ENCODE measurements at places on chromosomes 5 and 9.

DNA sequence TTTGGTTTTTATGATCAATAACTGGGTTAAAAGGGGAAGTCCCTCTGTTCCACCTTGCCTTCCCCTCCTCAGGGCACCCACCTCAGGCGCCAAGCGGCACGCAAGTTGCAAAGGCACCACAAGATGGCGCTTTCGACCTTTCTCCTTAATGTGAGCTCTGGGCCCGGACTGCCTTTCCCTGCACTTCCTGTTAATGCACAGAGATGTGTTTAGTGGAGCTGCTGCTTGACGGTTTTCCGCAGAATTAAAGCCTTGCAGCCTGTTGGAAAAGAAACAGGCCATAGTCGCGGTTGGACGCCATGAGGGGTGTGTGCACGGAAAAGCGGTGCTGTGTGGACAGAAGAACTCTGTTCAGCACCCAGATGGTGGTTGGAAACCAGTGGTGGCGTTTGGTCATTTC, 17.9 kb downstream of the CXCL14 start:
- peak; percentile 17 for DNase-seq

DNA sequence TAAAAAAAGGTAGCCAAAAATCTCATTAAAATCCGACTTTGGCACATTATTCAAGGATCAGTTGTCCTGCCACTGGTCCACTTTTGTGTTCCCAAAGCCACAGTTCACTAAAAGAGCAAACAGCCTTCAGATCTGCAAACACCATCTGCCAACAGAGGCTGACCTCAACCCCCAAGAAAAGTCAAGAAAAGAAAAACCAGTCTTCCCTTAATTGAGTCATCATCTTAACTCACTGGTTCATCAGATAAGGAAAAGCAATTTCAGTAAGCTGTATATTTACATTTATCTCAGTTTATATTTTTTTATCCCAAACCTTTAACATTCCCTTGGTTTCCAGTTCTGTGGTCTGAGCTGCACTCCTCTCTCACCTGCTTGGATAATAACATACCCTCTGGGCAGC, 21.2 kb downstream of the RASEF start:
- no peak for DNase-seq

DNA sequence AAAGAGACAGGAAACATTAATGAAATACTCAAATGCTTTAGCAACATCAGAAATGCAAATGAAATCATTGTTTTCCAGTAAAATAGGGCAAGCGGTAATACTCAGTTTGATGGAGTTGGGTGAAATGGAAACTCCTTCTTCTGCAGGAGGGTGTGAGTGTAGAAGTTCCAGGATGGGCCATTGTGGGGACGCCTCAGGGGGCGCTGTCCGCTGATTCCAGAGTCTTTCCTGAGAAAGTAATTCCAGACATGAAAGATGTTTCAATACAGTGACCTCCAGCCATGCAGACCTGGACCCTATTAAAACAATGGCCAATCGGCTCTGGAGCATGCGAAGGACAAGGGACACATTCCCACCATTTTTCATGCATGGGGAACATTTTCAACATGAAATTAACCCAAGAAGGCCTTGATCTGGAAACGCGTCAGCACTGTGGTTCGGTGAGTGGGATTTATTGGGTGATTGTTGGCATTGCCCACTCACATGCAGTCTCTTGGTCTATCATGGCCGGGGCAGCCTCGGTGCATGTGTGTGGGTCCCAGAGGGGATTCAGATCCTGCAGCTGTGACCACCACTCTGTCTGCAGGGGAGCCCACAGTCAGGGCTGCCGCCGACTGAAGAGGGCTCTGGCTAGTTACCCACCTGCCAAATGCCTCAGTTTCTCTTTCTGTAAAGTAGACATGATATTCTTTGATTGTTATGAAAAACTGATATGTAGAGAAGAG, 132.6 kb upstream of the IRX4 start:
- DNase-seq, result no peak

- DNase-seq, result no peak
Measured at GRCh38 chr5:31062902-31063580, 130.4 kb upstream of the CDH6 start.

- no peak for DNase-seq
Measured at GRCh38 chr9:91896513-91897121, 53.4 kb downstream of the ROR2 start.

DNA sequence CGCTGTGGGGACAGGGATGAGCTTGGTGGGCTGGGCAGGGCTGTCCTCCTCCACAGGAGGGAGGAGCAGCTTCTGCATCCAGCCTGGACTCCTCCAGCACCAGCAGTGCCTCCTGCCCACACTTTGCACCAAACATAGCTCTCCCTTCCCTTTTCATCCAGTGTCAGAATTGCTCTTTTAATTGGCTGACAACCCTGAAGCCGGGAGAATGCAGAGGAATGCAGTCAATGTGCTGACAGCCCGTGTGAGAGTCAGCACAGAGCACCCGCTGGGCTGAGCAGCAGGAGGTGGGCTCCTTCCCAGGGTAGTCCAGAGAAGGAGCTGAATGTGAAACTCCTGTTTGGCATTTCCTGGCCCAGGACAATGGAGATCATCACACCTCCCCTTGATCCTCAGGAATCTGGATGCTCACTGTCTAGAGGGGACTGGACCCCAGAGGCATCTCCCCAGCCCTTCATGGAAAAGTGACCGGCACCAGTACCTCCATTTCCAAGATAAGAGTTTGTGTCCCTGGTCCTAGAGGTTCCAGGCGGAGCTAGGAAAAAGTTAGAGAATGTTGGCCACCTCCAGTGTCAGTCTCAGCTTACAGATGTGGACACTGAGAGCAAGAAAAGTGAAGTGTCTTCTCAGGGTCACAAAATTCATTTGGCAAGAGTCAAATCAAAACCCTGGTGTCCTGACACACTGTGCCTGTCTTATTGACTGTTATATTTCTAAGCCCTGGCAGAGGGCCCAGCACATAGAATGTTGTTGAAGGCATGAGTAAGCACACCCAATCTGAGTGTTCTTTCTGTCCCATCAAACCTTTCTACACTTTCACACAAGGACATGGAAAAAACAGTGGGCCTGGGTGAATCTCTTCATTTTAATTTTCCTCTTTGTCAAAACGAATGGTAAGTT, 202.1 kb downstream of the SNX18 start:
- no peak for DNase-seq

Data from stimulated activated CD8-positive, alpha-beta memory T cell treated with anti-CD3 and anti-CD28 coated beads, Interleukin-15, amount 100 ng/mL, for 1 hour (primary cell).